ENCODE measurements at places on chromosomes 1 and 21.

GRCh38 chr1:109657395-109657794, 1.5 kb downstream of the GSTM4 start:
- DNase-seq = no peak

DNA sequence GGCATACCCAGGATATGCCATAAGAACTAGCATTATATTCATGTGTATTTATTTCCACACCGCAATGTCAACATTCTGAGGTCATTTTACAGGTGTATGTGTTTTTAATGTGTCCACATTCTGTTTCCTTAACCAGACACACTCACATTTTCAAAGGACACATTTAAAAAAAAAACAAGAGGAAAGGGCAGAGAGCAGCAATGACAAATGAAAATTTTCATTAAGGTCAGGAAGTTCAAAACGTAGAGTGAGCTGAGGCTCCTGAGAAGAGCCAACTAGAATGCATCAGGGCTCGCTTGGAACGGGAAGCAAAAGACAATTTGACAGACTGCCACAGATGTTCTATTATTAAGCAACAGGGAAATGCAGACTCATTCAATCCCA, 4.8 kb upstream of the GNPAT start:
- no peak for DNase-seq

DNA sequence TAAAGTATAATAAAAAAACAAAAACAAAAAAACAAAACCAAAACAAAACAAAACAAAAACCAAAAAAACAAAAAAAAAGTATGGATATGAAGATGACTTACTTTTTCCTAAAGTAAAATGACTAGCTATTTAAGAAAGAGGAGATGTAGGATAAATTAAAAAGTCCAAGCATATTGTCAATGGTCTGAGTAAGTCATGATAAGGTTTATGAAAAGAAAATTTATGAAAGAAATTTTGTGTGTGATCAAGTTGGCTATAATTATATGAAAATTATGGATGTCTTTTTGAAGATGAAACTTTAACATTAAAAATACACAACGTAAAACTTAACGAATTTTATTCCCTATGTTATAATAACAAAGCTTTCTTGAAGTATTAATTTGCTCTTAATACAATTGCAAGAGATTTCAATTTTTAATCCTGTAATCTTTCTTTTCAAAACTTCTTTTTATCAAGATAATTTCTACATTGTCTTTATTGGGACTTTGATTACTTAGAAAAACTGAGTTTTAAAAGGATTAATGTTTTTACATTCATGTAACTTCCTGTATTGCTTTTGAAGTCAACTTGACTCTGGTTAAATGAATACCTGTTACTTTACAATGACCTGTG, 200.9 kb upstream of the IVNS1ABP start:
- no peak for DNase-seq

DNA sequence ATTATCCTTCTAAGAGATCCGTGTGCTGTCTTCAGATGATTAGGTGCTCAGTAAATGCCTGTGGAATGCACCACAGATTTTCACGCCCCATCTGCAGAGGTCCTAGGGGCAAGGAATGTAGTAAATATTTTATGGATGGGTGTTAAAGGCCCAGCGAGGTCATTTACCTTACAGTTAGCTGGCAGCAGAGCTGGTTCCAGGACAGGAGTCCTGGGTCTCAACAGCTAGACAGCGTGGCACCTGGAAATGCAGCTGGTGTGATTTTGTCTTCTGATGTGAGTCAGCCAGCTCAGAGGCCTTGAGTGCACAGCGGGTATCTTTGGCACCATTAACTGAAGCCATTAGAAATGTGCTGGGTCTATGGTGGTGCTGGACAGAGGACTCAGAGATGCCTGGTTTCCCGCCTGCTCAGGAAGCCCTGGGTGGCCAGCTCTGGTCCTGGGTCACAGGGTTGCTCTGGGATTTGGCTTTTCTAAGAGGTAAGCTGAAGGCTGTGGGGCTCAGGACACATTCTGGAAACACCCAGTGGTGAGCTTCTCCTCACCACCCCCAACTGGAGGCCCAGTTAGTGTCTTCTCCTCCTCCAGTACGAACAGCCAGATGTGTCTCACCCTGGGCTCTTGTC, 65.5 kb downstream of the DDX20 start:
- DNase-seq = no peak

GRCh38 chr1:186286615-186287315, 88.3 kb downstream of the TPR start:
- DNase-seq = no peak

DNA sequence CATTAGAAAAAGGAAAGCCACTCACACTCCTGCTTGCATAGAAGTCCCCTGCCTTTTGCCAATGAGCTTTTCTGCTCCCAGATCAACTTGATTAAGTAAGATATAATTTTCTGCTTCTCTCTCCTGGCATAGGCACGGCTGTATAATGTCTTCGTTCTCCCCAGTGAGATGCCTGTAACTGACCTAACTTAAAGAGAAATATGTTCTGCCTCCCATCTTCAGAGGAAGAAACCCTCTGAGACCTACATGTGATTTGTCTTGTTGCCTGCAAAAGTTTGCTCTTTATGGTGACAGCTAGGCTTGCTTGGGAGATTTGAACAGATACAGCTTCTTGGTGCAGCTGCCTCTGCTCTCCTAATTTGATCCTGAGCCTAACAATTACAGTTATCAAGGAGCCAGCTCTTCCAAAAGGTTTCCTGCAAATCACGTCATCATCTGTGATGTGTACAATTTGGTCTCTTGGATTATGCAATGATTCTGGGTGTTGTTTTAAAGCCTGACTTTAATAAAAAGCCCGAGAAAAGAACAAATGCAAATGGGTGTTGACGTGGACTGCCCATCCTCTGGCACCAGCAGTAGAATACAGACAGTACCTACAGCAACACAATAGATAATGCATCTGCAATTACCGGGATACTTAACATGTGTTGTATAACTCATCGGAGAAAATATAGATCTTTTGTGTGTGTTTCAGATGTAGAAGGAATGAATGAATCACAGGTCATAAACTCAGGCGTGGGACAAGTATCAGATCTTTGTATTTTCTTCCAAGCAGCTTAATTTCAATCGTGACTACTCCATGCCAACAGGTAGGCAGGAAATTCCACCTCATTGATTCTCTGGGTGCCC, 76.2 kb upstream of the KAZN start:
- no peak for DNase-seq

DNA sequence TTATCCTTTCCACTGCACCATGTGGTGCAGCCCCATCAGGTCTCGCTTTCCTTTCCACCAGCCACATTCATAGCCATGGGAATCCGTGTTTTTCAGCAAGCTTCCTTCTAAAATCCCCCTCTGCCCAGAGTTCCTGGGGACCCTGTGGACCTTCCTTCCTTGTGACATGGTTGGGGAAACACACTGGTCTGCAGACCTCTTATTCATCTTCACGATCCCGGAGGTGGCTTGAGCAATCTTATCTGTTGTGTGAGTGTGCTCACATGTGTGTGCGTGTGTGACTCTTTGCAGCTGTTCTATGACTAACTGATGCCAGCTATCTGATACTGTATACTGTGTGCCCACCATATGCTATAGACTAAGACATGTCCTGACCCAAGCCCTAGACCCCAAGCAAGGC, 15.6 kb upstream of the IL10 start:
- DNase-seq = no peak

DNA sequence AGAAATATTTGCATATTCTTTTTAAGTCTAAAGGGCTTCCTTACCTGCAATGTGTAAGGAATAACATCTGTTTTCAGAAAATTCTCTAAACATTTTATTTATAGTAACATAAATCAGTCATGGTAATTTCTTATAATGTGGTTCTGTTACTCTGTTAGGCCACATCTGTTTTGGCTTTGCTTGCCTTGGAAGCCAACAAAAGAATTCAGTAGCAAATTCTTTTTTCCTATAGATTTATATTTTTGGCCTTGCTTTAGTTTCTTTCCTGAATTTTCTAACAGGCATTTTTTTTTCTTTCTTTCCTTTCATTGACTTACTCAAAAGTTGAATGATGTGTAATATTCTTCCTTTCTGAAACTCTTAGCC, 72.2 kb downstream of the OSBPL9 start:
- DNase-seq = no peak

All from RCC 7860 (cell line).